Hepatocyte (in vitro differentiated cells): ENCODE measurements at places on chromosomes 1 and 21. TPM values are rescaled to one million over a fixed set of nuclear protein-coding genes. Genes with fewer than 3 reads are reported as not detected.

CNN3 gene
- 416 and 420 TPM in 2 replicates for polyA plus RNA-seq

KCNT2 gene
- polyA plus RNA-seq: 1.2 and 1.3 TPM in 2 replicates

FOXE3 gene
- not detected in 2 replicates for polyA plus RNA-seq

OR2L2 gene
- 0.06 and 0.09 TPM in 2 replicates for polyA plus RNA-seq

HTR6 gene
- polyA plus RNA-seq: not detected in 2 replicates

HPCAL4 gene
- polyA plus RNA-seq: 12.6 and 13.8 TPM in 2 replicates

MARK1 gene
- 1.9 and 4.5 TPM in 2 replicates for polyA plus RNA-seq

GUCA2B gene
- 0.71 and 1.9 TPM in 2 replicates for polyA plus RNA-seq
